CD4-positive, alpha-beta T cell treated with Interferon gamma for 1 hour (primary cell): ENCODE measurements at places on chromosomes 5 and 9.
A peak's percentile ranks its signal among the peaks of the same experiment; 100 is the strongest.

DNA sequence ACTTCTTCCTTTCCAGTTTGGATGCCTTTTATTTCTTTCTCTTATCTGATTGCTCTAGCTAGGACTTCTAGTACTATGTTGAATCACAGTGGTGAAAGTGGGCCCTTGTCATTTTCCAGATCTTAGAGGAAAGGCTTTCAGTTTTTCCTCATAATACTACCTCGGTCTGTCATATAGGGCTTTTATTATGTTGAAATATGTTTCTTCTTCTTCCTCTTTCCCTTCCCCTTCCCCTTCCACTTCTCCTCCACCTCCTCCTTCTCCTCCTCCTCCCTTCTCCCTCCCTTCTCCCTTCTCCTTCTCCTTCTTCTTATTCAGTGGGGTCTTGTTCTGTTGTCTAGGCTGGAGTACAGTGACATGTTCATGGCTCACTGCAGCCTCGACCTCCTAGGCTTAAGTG, 9.2 kb upstream of the TERT start:
- no peak for DNase-seq

DNA sequence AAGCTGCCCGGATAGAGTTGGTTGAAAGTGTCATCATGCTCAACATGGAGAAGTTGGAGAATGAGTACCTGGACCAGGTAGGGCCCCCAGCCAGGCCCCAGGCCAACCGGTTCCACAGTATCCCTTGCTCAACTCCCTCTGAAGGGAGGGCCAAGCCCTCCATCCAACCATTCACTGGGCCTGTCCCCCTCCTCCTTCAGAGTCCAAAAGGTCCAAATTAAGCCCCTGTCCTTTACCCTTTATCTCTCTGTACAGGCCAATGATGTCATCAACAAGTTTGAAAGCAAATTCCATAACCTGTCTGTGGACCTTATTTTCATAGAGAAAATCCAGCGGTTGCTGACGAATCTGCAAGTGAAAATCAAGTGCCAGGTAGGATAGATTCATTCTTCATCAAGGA, 47.2 kb downstream of the CCDC180 start:
- no peak for DNase-seq

- no peak for DNase-seq
Measured at GRCh38 chr5:103526164-103526915, 36.2 kb downstream of the NUDT12 start.

DNA sequence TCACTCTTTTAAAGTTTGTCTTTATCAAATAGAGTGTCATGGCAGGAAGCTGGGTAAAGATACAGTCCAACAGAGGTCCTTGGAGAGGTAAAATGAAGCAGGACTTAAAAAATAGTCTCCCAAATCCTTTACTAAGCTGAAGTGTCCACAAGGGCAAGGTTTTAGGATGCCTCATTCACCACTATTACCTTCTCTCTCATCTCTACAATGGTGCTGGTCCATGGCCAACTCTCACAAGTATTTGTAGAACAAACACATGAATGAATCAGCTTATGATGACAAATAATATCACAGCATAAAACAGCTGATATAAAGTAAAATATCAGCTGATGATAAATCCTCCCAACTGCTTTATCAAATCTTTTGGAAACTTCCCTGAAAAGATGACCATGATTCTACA, 162.3 kb upstream of the ZNF462 start:
- no peak for DNase-seq

GRCh38 chr5:56569566-56569965, 245.8 kb upstream of the MAP3K1 start:
- DNase-seq = no peak

GRCh38 chr9:10254338-10254737, 358.5 kb downstream of the PTPRD start:
- no peak for DNase-seq

DNA sequence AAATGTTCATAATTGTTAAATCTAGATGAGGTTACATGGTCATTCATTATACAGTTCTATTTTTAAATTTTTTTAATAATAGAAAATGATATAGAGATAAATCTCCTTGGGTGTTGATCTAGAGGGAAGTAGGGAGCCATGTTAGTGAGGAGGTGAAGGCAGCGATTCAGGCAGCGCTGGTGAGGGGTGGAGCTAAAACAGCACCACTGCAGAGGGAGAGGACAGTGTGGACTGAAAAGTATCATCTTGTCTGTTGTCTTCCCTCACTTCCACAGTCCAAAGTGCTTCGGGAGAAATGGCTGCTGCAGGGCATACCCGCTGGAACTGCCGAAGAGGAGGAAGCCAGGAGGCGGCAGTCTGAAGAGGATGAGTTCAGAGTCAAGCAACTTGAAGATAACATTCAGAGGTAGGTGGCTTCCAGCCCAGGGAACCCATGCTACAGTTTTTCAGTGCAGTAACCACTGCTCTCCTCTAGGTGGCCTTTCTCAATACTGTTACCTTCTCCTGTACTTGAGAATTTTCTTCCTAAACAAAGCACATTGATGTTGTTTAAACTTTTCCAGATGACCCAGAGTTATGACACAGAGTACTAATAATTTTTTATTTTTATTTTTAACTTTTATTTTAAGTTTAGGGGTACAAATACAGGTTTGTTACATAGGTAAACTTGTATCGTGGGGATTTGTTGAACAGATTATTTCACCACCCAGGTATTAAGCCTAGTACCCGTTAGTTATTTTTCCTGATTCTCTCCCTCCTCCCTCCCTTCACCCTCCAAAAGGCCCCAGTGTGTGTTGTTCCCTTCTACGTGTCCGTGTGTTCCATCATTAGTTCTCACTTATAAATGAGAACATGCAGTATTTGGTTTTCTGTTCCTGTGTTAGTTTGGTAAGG, 100.5 kb downstream of the PALM2AKAP2 start:
- DNase-seq = no peak

DNA sequence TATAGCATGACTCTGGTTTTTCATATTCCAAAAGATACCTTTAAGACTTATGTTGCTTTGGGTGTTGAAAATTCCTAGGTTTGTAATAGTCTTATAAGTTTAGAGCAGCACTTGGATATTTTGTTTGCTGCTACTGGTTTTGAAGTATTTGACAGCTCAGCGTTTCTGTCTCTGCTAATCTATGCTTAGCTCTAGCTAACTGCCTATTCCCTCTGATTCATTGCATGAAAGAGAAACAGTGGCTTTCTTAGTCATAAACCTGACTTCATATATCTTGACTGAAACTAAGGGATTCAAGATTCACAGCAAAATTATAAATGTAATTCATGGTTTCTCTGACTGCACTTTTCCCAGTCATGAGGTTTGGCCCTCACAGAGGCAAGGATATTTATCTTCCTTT, 35.6 kb upstream of the ANXA1 start:
- DNase-seq = no peak

GRCh38 chr9:14205463-14205862, 108.5 kb downstream of the NFIB start:
- no peak for DNase-seq

DNA sequence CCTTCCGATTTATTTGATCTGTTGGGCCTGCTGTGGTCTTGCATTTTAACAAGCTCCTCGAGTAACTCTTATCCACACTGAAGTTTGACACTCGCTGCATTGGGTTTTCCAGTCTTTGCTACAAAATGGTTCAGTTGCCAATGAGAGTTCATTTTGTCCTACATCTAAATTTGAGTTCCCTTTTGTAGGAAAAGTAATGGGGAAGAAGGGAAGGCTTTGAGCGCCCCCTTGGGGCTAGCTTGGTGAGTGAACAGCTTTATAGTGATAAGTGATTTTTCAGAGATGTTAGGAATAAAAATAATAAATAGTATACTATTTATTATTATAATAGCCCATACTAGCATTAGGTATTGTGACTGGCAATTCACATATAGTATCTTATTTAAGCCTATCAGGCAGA, 89.9 kb upstream of the GNAQ start:
- DNase-seq = peak; percentile 53

- DNase-seq = no peak
Measured at GRCh38 chr9:72952914-72953313, at the start of gene ALDH1A1. Gene ALDH1A1 (minus strand): TSS chr9:72953053. CDS start chr9:72953000, 53 bp downstream.

DNA sequence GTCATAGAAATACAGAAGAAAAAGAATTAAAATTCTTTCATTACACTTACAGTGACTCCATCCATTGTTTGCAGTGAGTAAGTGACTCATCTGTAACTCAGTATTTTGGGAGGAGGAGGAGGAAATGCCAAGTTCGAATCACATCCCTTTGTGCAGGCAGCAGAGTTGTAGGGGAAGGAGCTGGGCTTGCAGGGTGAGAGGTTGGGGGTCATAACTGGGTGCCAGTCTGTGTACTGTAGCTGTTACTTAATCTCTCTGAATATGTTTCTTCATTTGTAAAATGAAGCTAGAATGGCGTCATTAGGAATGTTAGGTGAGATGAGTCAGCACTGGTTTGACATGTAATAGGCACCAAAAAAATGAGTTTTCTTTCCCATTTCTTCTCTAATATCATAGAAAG, 235.7 kb upstream of the ADAMTSL1 start:
- DNase-seq = no peak

GRCh38 chr9:137021568-137021978, 6.5 kb downstream of the ABCA2 start:
- no peak for DNase-seq

- no peak for DNase-seq
Measured at GRCh38 chr5:69368458-69369339, 621 bp downstream of the AK6 start.

GRCh38 chr5:148682058-148683026, 28.0 kb upstream of the HTR4 start:
- no peak for DNase-seq

DNA sequence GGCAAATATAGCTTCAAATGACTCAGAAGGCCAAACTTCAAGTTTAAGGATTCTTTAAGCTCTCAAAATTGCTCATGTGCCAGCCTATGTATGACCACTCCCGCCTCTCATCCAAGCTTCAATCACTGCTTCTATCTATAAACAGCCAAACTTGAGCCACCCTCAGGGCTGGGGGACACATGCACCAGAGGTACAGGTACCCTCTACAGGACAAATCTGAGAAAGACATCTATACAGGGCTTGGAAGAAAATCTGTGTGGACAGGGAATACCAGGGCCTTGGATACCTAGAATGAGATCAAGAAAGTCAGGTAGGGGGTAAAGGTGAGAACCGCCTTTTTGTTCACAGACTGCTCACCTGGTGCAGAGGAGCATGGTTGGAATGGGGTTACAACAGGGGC, 217.9 kb downstream of the ATPSCKMT start:
- no peak for DNase-seq

DNA sequence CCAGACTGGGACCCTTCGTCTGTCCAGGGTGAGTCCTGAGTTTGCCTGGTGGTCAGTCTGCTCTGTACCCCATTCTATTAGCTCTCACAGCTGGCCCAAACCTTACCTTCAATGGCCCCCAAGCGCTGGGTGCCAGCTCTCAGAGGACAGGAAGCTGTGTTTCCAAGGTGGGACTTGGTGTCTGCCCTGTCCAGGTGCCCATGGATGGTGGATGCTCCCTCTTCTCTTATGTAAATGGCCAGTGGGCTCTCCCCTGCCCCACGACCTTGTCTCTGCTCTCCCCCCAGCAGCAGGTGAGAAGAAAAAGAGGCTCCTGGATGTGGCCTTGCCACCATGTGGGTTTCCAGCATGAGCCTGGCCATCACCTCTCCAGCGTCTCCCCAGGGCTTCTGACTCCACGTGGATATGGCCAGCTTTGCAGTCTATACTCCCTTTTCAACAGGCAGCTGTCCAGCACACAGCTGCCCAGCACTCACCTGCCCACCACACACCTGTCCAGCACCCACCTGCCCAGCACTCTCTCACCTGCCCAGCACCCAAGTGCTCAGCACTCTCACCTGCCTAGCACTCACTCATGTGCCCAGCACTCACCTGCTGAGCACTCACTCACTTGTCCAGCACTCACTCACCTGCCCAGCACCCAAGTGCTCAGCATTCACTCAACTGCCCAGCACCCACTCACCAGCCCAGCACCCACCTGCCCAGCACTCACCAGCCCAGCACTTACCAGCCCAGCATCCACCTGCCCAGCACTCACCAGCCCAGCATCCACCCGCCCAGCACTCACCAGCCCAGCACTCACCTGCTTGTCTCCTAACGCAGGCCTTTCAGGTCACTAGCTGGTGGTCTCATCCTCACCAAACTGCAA, 136.2 kb upstream of the IRX2 start:
- no peak for DNase-seq

GRCh38 chr9:79012561-79012960, 559.2 kb upstream of the TLE4 start:
- DNase-seq = no peak

- DNase-seq = no peak
Measured at GRCh38 chr5:36040651-36041536, 25.8 kb downstream of the UGT3A2 start.
